ENCODE measurements at places on chromosomes 4 and X.

DNA sequence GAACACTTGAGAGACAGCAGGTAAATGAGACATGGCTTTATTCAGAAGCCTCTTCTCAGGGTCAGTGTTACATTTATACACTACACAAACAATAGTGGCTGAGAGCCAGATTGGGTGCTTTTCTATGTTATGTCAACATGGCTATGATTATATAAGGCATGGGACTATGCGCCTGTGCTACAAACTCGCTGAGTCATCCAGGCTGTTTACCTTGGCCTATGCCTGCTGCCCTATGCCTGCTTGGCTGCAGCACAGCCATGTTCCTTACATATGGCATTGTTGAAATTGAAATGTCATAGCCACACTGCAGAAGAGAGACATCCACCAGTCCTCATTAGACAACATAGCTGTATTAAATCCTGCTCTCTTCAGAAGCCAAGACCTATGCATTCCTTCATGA, 236.3 kb upstream of the NWD2 start:
- no peak overlapping the region for H3K27ac ChIP-seq
- H3K27me3 ChIP-seq, result no peaks in the 10 kb centered on the region
- no peaks in the 10 kb centered on the region for H3K36me3 ChIP-seq

DNA sequence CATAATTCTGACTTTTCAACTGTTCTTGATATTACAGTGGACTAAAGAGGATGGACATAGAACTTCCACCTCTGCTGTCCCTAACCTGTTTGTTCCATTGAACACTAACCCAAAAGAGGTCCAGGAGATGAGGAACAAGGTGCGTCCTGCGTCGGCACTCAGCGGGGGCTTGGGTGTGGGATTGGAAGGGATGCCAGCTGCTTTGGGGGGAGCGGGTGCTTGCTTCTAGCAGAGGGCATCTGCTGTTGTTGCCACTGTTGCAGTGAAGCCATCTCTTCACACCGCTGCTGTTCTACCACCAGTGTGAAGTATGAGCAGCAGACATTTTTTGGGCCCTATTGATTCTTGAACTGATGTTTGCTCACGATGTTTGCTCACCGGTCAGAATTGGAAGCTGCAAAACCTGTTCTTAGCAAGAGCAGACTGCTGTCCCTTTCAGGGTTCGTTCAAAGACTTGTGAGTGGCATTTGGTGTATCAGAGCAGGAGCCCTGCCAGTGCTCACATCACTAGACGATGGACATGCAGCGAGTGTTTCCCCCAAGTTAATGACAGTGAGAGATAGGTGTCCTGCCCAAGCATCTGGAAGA, 55.4 kb downstream of the NOP14 start:
- no peak for DNase-seq
- no peak overlapping the region for H3K27ac ChIP-seq
- no peaks in the 10 kb centered on the region for H3K27me3 ChIP-seq
- H3K4me3 ChIP-seq, result no peak overlapping the region

- H3K27ac ChIP-seq, result no peak overlapping the region
- peaks cover 9% of the 10 kb centered on the region for H3K27me3 ChIP-seq
- no peak overlapping the region for H3K4me3 ChIP-seq
Measured at GRCh38 chr4:41245983-41246382, 10.7 kb upstream of the UCHL1 start.

DNA sequence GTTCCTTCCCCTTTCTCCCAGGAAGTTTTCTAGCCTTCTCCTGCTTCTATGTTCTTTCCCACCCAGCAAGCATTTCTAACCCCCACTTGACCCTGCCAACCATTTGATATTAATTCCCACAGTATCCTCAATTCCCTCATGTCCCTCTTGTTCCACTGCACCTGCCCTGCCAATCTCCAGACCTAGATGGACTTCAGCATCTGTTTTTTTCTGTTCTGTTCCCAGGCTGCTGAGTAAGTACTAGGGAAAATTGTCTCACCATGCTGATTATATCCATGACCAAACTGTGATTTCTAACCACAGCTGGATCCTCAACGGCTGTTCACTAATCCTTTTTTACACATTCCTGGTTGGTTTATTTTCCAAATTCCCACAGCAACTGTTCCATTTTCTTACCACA, 37.7 kb downstream of the CLCN5 start:
- no peaks in the 10 kb centered on the region for H3K4me1 ChIP-seq
- H3K27me3 ChIP-seq, result no peaks in the 10 kb centered on the region
- DNase-seq, result no peak

DNA sequence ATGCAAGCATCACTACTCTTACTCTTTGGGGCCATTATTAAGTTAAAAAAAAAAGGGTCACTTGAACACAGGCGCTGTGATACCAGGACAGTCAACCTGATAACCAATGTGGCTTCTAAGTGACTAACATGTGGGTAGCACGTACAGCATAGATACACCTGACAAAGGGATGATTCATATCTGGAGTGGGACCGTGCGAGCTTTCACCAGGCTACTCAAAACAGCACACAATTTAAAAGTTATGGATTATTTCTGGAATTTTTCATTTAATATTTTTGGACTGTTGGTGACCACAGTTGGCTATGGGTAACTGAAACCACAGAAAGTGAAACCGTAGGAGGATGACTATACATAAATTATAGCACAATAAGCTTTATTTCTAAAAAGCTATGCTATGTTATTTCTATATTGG, 113.8 kb upstream of the STIM2 start:
- peaks cover 6% of the 10 kb centered on the region for H3K4me1 ChIP-seq
- H3K27me3 ChIP-seq, result no peaks in the 10 kb centered on the region
- DNase-seq, result no peak
- H3K36me3 ChIP-seq, result peaks cover 14% of the 10 kb centered on the region

DNA sequence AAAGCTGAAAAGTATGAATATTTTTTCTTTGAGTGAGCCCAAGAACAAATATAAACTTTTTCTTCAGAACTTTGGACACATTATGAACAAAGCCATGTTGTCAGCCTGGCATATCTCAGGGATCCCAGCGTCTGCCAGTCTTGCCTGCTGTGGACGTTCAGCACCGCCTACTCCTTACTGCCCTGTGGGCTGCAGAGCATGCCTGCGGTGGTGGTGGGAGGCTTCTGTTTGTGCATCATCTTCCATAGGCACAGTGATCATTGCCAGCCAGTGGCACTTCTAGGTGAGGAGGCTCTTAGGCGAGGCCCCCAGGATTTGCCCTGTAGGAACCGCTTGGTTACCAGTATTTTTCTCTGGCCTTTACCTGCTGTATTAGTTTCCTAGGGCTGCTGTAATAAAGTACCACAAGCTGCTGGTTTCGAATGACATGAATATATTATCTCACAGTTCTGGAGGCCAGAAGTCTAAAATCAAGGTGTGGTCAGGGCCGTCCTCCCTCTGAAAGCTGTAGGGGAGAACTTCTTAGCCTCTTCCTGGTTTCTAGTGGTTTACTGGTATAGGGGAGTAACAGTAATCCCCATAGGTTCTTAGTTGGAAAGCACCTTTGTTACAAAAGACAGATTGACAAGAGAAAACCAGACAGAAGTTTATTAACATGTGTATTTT, 15.4 kb downstream of the ANXA3 start:
- no peaks in the 10 kb centered on the region for H3K36me3 ChIP-seq
- H3K4me1 ChIP-seq, result peaks cover 4% of the 10 kb centered on the region
- H3K27me3 ChIP-seq, result peaks cover 10% of the 10 kb centered on the region
- no peak overlapping the region for H3K27ac ChIP-seq

DNA sequence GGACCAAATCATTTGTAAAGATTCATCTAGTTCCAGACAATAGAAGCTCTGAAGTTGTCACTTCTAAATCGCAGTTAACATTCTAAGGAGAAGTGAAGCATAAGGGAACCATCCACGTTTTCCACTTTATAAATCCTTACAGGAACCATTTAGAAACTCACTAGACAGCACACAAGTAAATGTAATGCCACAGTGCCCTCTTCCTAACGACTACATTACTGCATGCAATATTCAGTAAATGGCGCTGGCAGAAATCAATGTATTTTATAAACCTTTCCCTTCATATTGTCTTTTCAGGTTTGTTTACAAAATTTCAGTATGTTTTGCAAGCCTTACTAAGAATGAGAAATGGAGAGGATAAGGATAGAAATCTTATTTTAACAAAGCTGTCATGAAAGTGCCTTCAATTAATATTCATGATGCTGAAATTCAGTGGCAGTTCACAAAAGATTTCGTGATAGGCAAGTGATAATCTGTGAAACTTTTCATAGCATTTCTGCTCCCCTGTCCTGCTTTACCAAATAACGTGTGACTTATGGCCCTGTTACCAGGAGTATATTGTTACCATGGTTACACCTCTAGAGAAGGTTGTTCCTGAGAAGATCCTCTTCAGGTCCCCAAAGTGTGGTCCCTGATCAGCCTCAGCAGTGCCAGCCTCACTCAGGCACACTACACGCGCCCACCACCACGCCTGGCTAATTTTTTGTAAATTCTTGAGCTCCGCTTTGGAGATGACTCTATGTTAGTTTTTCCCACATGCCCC, 54.2 kb downstream of the TMA16 start:
- peaks cover 29% of the 10 kb centered on the region for H3K36me3 ChIP-seq
- H3K27me3 ChIP-seq, result no peaks in the 10 kb centered on the region
- peaks cover 30% of the 10 kb centered on the region for H3K4me1 ChIP-seq

- no peaks in the 10 kb centered on the region for H3K27me3 ChIP-seq
- H3K36me3 ChIP-seq, result no peaks in the 10 kb centered on the region
- H3K4me3 ChIP-seq, result no peak overlapping the region
- peaks cover 23% of the 10 kb centered on the region for H3K4me1 ChIP-seq
- H3K27ac ChIP-seq, result no peak overlapping the region
- no peak for DNase-seq
Measured at GRCh38 chrX:150544835-150545770, 23.3 kb upstream of the MTM1 start.

- H3K4me1 ChIP-seq, result peaks cover 28% of the 10 kb centered on the region
- peak overlapping the region; percentile 79 for H3K4me3 ChIP-seq
- peaks cover 25% of the 10 kb centered on the region for H3K36me3 ChIP-seq
- DNase-seq, result no peak
- H3K27me3 ChIP-seq, result no peaks in the 10 kb centered on the region
- peak overlapping the region; percentile 95 for H3K27ac ChIP-seq
Measured at GRCh38 chr4:39353478-39354253, 12.5 kb downstream of the RFC1 start.

- H3K36me3 ChIP-seq, result no peaks in the 10 kb centered on the region
- no peaks in the 10 kb centered on the region for H3K4me1 ChIP-seq
- no peak overlapping the region for H3K4me3 ChIP-seq
- no peak overlapping the region for H3K27ac ChIP-seq
- no peak for DNase-seq
- peaks cover 23% of the 10 kb centered on the region for H3K27me3 ChIP-seq
Measured at GRCh38 chr4:186027405-186027804, 41.6 kb upstream of the TLR3 start.

GRCh38 chr4:52907510-52907909, 45.4 kb downstream of the RASL11B start:
- no peaks in the 10 kb centered on the region for H3K27me3 ChIP-seq
- H3K36me3 ChIP-seq, result peaks cover 30% of the 10 kb centered on the region
- no peak for DNase-seq
- H3K4me3 ChIP-seq, result no peak overlapping the region

GRCh38 chr4:32022071-32022470, 1301.9 kb downstream of the PCDH7 start:
- no peak overlapping the region for H3K27ac ChIP-seq
- H3K36me3 ChIP-seq, result no peaks in the 10 kb centered on the region
- H3K4me1 ChIP-seq, result no peaks in the 10 kb centered on the region
